Stimulated activated CD4-positive, alpha-beta T cell treated with anti-CD3 and anti-CD28 coated beads, Interleukin-15, amount 100 ng/mL, for 1 hour (primary cell): ENCODE measurements at places on chromosomes 6 and 20.

GRCh38 chr6:21265034-21265729 lies 328.4 kb upstream of the SOX4 start:
- DNase-seq, result no peak

DNA sequence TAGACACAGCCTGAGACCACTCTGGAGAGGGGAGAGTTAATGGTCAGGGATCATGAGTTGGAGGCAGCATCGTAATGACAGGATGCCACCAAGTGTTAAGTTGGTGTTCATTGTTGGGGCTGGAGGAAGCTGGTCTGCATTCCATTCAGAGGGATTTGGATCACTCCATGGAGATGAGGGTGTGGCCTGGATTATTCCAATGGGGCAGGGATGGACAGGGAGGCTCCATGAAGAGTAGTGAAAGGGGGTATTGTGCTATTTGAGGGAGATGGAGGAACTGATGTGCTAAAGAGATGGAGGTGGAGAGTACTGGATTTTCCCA lies 1.1 kb downstream of the SAPCD1 start:
- no peak for DNase-seq

DNA sequence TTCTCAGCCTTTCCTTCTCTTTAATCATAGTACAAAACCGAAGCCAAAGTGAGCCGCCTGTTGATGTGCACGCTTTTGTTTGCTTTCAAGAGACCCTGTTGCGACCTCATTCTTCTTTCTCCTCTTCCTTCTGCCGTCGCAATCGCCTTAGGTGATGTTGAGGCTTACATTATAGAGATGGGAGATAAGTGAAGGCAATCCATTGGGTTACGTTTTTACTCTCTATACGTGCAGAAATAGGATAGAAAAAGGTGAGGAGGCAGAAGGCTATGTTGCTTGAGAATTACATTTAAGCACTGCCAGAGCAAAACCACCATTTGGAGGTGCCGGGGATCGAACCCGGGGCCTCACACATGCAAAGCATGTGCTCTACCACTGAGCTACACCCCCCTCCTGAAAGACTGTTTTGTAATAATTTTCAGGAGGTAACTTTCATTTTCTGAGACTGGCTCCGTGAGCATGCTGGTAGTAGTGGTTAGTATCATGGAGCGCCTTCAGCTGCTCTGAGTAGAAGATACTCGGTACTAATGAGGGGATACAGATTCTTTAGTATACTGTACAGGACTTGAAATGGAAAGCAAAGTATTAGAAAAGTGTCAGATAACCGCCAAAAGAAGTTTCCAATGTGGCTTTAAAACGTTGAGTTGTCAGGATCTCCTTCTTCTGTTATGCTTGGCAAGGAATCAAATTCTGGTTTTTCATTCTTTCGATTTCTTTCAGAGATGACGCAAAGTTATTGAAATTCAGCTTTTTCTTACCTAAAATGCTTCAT lies 165.6 kb downstream of the TRIM27 start:
- DNase-seq, result no peak

DNA sequence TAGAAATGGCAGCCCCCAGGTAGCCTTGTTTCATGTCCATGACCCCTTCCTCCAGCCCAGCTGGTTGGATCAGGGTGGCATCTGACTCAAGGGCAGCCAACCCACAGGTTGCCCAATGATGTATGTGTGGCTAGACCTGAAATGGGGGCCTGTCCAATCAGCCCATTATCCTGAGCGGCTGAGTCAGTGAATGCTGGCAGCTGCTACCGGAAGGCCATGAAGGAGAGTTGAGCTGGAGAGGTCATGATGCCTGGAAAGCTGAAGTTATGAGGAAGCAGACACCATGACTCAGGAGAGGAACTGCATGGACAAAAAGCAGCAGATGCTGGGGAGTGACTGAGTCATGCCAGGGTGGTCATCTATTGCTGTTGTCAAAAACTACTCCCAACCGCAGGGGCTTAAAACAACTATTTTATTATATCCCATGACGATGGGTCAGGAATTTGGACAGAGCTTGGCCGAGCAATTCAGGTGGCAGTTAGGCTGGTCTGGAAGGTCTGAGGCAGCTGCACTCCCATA lies 67.3 kb downstream of the MDGA1 start:
- DNase-seq, result no peak

DNA sequence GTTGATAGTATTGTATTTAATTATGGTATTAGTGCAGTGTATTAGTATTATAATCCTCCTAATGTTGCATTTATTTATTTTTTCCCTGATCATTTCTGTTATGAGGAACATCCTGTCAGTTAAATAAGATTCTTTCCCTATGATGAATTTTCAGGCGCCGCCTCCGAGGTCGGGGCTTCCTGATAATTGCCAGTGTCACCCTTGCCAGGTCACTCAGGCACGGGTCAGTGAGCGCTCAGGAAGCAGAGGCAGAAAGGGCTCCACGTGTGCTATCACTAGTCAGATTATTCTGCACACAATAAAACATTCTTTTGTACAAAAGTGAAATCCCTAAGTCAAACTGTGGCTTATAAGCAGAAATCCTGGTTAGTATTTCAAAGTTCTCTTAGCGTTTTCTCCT lies 64.8 kb downstream of the TSHZ2 start:
- no peak for DNase-seq

DNA sequence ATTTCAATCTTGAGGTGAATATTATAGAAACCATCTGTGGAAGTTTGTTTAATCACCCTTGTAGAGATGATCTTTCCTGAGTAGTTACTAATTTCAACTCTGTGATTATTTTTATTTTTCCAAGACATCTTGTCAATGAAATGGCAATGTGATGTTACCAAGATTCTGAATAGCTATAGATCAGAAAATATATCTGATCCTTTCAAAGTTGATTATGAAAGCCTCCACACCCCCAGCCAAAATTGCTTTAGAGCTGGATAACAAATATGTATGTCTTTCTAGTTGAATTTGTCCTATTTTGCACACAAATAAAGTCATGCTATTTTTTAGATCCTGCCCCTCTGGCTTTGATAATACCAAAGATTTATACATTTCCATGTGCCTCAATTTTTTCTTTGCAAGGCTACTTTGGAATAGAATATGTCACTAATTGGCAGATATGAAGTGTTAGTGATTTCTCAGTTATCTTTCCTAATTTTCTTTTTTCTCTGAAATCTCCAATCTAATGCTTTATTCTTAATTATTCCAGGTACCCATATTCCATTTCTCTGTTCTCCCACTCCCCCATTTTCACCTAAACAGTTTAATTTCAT lies 5.0 kb downstream of the SIM1 start:
- no peak for DNase-seq

DNA sequence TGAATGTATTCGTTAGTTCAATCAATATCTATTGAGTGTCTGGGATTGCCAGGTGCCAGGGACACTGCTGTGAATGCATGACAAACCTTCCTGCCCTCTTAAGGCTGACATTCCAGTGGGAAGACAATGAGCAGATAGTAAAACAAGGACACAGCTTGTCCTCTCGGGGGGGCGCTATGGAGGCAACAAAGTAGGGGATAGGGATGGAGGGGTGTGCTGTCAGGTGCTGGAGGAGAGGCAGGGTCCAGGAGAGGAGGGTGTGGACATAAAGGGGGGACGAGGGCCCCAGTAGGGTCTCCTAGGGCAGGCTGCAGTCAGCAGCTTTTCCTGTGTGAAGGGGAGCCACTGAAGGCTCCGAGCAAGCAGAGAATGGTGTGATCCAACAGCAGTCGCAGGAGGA lies 198.2 kb upstream of the PDE10A start:
- DNase-seq, result no peak

GRCh38 chr6:130143709-130144108 lies 79.0 kb downstream of the SAMD3 start:
- DNase-seq, result no peak

- no peak for DNase-seq
These were observed 32.9 kb downstream of the TAF4 start for GRCh38 chr20:62032609-62033368.

DNA sequence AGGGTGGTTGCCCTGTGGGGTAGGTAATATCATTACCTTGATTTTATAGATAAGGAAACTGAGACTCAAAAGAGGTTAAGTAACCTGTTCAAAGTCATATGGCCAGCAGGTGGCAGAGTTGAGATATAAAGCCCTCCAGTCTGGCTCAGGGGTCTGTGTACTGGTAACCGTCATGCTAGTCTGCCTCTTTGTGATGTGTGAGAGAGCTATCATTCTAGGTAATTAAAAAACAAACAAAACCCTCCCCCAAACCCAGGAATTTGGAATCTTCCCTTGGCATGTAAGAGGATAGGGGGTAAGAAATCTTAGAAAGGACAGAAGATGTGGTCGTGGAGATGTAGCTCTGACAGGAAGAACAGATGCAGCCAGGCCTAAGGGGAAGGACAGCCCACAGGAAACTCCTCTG lies 206.0 kb downstream of the CDC5L start:
- DNase-seq, result no peak

DNA sequence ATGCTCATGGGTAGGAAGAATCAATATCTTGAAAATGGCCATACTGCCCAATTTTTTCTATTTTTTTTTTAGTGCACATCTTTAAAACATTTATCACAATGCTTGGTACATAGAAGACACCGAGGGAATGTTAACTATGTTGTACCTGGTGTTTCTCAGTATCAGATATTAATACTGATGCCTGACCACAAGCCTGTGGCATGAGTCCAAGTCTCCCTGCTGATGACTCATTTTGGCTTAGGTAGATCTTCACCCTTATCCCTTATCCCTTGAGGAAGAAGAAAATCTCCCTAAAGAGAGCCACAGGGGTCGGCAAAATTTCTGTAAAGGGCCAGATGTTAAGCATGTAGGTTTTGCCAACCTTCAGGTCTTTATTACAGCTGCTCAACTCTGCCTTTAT lies 14.5 kb downstream of the CD109 start:
- DNase-seq, result no peak

GRCh38 chr20:49563015-49563980 lies 4.6 kb downstream of the PTGIS start:
- DNase-seq, result no peak

DNA sequence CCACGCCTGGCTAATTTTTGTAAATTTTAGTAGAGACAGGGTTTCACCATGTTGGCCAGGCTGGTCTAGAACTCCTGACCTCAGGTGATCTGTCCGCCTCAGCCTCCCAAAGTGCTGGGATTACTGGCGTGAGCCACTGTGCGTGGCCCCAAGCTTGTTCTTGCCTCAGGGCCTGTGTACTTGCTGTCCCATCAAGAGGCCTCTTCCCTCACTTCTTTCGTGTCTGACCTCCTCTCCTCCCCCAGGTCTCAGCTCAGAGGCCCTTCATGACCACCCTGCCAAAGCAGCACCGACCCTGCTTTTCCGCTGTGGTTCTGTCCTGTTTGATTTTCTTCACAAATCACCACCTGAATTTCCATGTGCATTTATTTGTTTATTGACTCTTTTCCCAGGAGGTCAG lies 10.5 kb upstream of the UBE2V1 start:
- no peak for DNase-seq

- DNase-seq, result no peak
These were observed 389.7 kb upstream of the JARID2 start for GRCh38 chr6:14856177-14856576.

DNA sequence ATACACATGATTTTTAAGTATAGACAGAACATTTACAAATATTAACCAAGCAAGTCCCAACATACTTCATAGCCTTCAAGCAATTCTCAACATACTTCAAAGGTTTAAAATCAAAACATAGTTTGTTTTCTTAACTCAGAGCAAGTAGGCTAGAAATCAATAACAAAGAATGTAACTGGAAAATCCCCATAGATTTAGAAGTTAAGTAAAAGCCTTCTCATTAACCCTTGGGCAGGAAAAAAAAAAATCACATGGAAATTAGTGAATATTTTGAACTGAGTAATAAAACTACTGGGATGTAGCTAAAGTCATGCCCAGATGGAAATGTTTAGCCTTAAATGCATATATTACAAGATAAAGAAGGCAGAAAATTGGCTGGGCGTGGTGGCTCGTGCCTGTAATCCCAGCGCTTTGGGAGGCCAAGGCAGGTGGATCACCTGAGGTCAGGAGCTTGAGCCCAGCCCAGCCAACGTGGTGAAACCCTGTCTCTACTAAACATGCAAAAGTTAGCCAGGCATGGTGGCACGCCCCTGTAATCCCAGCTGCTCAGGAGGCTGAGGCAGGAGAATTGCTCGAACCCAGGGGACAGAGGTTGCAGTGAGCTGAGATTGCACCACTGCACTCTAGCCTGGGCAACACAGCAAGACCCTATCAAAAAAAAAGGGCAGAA lies 316.1 kb downstream of the TAF4 start:
- DNase-seq, result no peak

DNA sequence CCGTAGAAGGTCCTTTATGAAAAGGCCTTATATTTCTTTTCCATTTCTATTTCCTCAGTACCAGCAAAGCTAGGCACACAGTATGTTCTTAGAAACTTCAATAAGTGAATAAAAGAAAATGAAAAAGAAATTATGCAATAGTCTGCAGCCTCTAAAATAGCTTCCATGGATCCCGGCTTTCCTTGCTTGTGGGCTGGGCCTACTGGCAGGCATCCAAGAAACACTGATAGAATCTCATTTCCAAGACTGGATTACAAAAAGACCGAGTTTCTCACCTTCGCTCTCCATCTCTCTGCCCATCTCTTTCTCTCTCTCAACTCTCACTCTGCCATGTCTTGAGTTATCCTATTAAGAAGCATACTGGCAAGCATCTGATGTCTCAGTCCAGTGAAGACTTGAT lies 187.5 kb upstream of the FKBP1C start:
- no peak for DNase-seq

DNA sequence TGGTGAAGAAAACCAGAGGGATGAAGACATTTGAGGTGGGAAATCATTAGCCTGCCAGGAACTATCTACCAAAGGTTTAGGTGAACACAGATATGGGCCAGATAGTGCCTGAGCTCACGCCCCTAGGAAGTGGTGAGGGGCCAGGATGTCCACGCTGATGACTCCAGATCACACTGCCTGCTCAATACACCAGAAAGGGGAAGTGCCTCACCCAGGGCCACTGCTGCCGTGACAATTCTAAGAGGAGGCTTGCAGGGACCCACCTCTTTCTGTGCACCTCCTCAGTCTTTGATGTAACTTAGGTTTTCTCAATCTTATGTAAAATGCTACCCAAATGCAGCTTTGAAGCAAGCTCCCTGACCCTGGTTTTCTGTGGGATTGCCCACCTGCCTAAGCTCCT lies 5.4 kb upstream of the RAB44 start:
- DNase-seq, result no peak

DNA sequence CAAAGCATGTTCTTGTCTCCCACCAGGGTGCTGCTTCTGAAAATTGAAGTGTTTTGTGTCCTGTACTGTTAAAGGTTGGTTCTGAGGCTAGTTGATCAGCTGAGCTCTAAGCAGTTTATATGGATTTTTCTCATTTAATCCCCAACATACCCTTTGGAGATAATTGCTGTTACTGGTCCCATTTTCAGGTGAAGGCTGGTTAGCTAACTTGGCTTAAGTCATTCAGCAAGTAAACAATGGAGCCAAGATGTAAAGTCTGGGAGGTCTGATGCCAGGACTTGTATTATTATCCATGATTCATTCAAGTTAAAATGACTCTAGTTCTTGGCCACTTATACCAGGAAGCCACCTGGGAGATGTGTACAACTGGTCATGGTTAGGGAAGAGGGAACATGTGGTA lies 42.5 kb upstream of the FERMT1 start:
- no peak for DNase-seq
